Stimulated activated CD8-positive, alpha-beta memory T cell treated with anti-CD3 and anti-CD28 coated beads, Interleukin-7, amount 100 ng/mL, for 24 hours (primary cell): ENCODE measurements at places on chromosomes 7 and 10.
A peak's percentile ranks its signal among the peaks of the same experiment; 100 is the strongest.

DNA sequence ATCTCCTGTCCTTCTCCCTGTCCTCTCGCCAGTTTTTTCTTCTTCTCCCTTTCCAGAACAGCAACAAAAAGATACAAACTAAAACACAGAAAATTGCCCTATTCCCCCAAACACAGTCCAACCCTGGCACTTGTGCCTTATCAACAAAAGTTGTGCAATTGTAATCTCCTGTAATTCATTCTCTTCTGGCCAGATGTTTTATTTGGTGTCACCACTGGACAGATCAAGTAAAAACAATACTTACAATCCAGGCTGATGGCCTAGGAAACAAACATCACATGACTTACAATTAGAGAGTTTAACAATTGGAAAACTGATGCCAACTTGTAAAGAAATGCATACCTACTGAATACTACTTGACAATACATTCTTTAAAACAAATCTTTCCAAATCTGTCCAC lies 231.6 kb downstream of the ETV1 start:
- DNase-seq, result no peak

DNA sequence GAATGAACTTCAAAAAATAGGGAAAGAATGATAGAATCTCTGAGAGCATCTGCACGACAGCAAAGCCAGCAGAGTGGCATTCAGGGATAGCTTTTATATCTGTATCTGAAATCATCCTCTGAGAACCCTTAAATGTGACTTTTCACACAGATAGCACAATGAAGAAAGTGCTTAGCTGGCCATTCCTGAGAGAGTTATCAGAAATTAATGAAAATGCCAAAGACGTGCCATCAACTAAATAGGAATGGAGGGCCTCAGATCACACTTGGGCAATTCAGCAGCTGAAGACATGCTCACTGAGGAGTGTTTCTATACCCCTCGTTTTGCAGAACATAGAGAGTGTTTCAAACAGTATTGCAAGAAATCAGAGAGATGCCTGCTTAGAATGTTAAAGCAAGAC lies 51.6 kb downstream of the AKR1B1 start:
- no peak for DNase-seq

- no peak for DNase-seq
Observed at GRCh38 chr7:78769481-78770101, 683.9 kb downstream of the MAGI2 start.

DNA sequence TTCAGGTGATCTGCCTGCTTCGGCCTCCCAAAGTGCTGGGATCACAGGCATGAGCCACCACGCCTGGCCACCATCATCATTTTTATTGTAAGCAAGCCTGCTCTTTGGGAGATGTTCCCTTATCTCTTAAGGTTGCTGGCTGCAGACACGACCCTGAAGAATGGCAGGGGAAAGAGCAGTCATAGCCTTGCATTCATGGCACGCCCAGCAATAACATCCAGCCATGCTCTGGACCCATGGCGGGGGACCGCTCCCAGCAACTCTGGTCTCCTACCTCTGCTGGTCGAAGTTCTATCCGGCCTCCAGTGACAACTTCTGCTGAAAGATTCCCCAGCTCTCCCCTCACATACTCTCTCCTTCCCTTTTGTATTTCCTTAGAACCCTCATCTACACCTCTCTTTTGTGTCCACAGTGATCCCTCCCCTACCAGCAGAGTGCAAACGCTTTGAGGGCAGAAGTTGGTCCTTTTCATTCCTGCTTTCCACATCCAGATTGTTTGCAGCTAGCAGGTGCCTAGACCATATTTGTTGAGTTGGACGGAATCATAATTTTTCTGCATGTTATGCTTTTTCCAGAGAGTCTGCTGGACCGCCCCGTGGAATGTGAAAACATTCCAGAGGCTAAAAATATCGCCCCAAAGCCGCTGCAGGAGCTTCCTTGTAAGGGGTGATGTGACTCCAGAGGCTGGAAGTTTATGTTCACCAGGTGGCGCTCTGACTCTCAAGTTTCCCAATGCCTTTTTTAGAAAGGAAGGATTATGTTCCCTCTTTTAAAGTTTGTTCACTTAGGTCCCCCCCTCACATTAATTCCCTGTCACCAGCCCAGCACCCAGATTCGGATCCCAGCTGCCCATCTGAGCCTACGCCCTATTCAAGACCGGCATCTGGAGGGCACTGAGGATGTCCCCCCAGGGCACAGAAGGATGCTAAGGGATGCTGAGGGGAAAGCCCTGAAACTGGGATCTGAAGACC lies 4.3 kb upstream of the MARVELD1 start:
- DNase-seq, result no peak

- DNase-seq, result no peak
Observed at GRCh38 chr7:133022661-133023060, 59.2 kb downstream of the CHCHD3 start.

DNA sequence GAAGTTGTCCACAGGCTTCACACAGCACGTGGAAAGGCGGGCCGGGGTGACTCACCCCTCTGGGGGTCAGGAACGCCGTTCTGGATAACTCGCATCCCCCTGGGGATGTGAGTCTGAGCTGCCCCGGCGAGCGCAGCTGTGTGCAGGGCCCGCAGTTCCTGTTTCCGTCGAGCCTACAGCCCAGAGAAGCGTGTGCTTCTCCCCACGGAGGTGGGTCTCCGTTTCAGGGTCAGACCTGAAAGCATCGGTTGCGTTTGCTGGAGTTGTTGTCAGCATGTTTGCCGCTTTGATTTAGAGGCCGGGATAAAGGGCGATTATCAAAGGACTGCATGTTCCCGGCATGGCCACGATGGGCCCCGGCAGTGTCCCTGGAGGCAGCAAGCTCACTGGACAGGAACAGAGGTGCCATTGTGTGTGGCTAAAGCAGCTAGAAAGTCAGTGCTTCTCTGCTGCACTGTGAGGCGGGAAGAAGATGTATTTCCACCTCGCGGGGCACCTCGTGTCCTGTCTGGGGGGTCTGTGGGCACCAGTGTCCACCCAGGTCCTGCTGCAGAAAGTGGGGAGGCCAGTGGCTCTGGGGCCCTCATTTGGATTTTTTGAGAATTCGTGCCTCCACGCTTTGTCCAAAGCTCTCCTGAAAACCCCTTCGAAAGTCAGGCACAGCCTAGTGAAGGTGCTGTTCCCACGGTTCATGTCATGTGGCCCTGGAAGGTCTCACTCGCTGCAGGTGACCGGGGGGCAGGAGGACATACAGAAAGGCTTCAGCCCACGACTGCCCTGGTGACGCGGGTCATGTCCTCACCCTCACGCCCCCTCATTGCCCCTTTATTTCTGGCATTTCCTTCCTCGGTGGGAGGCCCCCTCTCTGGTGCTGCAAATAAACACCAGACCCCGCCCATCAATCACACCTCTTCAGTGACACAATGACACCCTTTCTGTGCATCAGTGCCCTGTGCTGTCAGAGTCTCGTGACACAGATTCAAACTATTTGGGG lies 27.4 kb upstream of the GDI2 start:
- DNase-seq, result no peak

- DNase-seq, result no peak
Observed at GRCh38 chr7:41629711-41630111, 73.2 kb downstream of the INHBA start.

DNA sequence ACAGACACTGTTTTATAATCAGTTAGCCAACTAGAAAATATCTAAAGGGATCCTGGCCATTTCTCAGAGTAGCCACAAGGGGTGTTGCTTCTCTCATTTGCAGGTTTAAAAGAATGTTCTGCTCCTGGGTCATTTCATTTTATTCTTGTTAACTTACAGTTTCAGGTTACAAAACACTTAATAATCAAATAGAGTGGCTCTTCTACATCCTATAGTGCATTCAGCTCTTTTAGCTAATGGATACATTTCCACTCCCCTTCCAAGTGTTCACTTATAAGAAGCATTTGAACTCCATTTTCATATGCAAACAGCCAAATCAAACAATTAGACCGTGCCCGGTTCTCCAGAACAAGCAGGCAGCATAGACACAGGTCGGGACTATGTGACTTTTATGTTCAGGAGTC lies 117.5 kb downstream of the TRIL start:
- no peak for DNase-seq

GRCh38 chr10:15931376-15931775 lies 71.1 kb upstream of the MINDY3 start:
- no peak for DNase-seq

GRCh38 chr10:43925793-43926192 lies 277.1 kb upstream of the ZNF32 start:
- DNase-seq, result no peak

- DNase-seq, result no peak
Observed at GRCh38 chr10:124032971-124033886, 60.2 kb downstream of the CHST15 start.

DNA sequence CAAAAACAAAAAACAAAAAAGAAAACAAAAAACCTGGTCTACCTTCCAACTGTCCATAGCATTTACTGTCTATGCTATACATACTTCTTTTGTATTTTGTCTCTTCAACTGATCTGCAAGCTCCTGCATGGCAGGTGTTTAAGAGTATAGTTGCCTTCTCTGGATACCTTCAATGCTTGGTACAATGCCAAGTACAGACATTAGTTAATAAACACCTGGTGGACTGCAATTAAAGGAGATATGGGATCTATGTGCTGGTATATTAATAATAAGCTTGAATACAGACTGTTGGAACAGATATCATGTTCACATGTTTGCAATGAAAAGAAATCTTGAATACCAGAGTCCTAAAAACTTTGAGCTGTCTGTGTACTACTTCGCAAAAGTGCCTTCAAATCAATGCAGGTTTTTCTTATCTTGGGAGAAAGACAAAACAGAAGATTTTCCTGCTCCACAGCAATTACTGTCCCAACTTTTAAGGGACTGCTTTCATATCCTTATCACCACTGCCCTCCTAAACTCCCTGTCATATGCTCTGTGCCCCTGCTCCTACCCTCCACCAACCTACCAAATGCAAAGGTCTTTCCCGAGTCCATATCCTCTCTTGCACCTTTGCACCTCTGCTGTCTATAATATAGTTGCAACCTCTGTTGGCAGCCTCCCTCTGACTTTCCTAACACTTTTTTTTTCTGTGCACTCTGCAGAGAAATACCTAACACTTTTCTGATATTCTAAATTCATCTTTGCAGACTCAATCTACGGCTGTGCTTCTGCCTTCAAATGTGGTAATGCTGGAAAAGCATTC lies 85.1 kb downstream of the DNMBP start:
- no peak for DNase-seq

- DNase-seq, result peak; percentile 37
Observed at GRCh38 chr7:75642810-75643486, 95.8 kb downstream of the HIP1 start.

- no peak for DNase-seq
Observed at GRCh38 chr10:78777466-78777865, 291.3 kb upstream of the ZMIZ1 start.

- no peak for DNase-seq
Observed at GRCh38 chr10:101066146-101066895, 4.5 kb downstream of the KAZALD1 start.

GRCh38 chr10:122236690-122237306 lies 34.3 kb upstream of the BTBD16 start:
- no peak for DNase-seq
